EH (cell line): ENCODE measurements at places on chromosomes 16 and 17.

DNA sequence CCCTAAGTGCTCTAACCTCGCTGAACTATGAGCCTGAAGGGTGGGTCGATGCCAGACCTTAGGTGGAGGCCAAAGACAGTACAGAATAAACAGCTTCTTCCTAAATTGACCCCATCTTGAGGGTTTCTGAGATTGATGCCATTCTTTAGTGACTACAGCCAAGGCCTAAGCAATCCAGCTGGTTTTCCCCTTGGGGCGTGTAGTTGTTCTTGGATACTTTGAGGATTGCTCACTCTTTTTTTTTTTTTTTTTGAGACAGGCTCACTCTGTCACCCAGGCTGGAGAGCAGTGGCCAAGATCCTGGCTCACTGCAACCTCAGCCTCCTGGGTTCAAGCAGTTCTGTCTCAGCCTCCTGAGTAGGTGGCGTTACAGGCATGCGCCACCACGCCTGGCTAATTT lies 2.0 kb downstream of the OVCA2 start:
- peak; percentile 89 for DNase-seq

GRCh38 chr16:81634380-81635062 lies 144.6 kb upstream of the PLCG2 start:
- no peak for DNase-seq

DNA sequence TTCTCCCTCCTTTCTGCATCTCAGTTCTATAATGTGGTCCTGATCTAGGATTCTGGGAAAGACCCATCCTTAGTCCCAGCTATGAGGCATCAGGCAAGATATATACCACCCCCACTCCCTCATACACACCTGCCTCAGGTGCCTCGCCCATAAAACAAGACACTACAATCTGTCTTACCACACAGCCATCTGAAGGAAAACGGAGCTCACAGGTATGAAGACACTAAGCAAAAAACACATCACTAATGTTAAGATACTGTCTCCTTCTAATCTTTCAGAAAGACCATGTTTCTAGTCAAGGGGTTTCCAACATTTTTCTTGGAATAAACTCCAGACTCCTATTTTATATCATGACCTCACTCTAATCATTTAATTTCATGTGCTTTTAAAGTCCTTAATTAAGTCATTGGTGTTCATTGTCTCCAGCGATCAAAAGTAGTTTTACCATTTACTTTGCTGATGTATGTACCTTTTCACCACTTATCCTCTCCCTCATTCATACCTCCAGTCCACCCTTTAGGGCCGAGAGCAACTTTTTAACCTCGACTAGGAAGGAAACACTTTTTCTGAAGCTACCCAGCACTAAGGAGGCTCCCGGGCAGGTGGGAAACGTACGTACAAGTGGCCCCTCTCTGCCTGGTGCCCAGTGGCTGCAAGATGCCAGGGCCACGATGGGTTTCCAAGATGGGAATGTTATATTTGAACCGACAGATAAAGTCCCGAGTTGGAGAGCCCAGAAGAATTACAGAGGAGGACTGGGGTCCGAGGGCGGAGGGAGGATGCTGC lies 979 bp downstream of the MAP3K14 start:
- no peak for DNase-seq

DNA sequence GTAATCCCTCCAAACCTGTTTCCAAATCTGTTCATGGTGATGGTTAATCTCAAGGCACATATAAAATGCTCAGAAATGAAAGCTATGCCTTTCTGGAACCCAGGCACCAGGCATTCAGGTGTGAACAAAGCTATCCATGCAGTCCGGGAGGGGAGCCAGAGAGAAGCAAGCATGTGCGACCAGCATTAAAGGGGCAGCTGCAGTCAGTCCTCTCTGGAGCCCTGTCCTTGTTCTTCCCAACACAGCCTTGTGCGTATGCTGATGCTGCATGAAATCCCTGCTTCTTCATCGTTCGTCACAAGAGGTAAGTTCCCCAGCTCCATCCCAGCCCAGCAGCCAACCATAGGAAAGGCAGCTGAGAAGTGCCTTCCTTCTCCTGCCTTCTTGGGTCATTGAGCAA lies 148.7 kb downstream of the GRIN2A start:
- DNase-seq, result no peak

GRCh38 chr17:79916991-79917901 lies 78.0 kb upstream of the CBX4 start:
- DNase-seq, result no peak

DNA sequence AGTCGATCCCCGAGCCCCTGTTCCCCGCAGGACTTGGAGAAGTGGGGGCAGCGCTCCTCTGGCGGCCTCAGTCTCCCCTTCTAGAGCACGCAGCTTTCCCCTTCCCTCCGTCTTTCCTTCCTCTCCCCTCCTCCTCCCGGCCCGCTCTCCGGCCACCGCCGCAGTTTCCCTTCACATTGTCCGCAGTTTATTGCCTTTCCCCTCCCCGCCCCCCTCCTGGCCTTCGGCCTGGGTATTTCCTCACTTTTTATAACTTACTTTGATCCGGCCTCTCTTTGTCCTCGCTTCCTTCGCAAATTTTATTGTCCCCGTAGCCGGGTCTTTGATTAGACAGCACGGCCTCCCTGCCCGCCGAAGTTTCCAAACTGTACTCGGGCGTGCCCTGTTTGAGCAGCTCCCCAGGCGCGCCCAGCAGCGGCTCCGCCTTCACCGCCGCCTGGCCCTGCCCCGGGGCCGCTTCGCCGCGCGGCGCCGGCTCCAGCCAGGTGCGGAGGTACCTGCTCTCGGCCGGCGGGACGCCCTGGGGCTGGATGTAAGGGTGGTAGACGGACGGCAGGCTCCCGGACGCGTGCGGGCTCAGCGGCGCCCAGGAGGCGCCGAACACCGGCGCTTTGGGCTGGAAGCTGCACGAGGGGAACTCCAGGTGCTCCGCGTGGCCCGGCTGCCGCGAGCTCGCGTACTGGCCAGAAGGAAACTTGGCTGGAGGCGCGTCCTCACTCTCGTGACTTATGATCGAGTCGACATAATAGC lies 488 bp downstream of the HOXB9 start:
- DNase-seq, result no peak

DNA sequence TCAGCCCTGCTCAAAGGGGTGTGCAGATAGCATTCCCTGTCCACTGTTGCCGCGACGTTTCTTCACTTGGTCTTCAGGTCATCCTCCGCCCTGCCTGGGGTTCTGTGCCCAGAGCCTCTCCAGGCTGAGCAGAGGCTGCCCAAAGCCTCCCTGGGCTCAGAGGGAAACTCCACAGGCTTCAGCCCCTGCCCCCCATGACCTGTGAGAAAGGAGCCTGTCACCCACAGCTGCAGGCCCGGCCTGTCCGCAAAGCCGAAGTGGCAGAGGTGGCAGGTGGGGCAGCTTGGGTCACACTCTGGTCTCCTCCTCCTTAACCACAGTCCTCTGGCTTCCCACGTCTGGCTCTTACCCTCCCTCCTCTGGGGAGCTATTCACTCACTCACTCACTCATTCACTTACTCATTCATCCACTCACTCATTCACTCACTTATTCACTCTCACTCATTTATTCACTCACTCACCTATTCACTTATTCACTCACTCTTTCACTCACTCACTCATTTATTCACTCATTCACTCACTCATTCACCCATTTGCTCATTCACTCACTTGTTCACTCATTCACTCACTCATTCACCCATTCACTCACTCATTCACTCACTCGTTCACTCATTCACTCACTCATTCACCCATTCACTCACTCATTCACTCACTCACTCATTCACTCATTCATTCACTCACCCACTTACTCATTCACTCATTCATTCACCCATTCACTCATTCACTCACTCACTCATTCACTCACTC lies 7.1 kb upstream of the CPSF4L start:
- DNase-seq, result no peak

- no peak for DNase-seq
Measured at GRCh38 chr16:81310045-81310644, 4.6 kb upstream of the GAN start.

GRCh38 chr17:27976331-27976730 lies 66.1 kb upstream of the NLK start:
- DNase-seq, result no peak

DNA sequence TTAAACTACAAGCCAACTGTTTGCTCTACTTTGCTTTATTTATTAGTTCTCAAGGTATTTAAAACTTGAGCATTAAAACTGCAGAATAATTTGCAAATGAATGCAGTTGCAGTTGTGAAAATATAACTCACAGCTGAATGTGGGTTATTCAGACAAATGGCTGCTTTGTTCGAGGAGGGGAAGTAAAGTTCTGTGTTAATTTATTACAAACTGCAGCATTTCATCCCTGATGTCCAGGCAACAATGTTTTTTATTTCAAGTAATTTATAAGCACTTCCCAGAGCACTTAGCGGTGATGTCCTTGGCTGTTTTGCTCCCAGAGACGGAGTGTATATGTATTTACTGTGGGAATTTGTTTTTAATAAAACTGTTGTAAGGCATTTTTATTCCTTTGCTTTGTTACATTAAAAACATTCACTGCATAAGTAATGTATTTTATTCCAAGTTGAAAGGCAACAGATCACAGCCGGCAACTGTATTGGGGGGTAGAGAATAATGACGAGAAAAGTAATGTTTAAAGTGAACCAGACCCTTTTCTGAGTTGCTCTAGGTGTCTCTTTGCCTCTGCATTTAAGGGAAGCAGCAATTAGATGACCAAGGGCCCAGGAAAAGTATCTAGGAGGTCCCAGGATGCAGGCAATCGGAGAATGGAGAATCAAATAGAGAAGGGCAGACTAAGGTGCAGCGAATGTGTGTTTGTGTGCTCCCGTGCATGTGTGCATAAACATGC lies 291.2 kb upstream of the SALL1 start:
- no peak for DNase-seq

DNA sequence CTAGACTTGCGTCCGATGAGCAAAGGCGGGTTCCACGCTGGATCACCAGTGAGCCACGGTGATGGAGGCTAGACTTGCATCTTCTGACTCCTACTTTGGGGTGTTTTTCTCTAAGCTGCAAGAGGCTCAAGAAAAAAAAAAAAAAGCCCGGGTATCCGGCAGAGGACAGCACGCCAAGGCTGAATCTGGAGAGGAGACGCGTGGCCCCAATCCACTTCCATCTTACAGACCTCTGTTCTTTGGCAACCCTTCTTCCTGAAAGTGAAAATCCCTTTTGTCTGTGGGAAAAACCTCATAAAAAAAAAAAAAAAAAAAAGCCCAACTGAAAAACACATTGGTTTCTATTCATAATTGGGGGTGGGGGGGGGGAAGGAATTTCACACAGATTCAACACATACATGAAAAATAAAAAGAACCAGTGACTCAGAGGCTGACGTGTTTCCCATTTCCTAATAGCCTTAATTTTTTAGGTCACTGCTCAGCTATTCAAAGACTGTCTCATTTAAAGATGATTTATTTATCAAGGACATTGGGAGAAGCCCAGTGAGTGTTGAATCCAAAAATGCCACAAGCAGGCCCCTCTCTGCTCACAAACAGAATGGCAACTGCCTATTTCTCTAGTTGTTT lies 258.3 kb downstream of the FOXL1 start:
- DNase-seq, result peak; percentile 99

DNA sequence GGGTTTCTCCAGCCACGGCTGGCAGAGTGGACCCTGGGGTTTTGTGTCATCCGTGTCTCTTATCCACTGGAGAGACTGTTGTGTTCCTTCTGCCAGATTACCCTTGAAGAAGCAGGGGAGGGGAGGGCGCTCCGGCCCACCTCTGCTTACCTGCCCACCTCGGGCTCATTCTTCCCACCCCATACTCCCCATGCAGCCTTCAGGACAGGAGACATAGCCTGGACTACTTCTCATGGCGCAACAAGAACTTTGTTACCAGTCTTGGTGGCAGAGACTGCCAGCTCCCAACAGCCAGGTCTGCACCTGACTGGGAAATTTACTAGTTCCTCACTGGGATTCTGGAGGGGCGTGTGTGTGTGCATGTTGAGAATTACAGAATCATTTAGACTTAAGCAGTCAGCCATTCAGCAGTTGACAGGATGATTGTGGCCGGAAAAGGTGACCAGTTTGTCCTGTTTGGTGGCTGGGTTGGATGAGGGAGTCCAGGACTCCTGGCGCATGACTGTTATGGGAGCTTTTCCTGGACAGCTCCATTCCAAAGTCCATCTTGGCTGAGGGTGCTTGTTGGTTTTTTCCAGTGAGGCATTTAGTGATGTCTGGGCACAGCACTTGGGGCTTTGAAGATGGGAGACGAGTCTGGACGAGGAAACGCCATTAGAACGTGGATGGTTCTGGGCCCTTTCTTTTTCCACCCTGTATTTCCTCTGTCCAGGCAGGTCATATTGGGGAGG lies 8.7 kb downstream of the GSE1 start:
- DNase-seq, result no peak

DNA sequence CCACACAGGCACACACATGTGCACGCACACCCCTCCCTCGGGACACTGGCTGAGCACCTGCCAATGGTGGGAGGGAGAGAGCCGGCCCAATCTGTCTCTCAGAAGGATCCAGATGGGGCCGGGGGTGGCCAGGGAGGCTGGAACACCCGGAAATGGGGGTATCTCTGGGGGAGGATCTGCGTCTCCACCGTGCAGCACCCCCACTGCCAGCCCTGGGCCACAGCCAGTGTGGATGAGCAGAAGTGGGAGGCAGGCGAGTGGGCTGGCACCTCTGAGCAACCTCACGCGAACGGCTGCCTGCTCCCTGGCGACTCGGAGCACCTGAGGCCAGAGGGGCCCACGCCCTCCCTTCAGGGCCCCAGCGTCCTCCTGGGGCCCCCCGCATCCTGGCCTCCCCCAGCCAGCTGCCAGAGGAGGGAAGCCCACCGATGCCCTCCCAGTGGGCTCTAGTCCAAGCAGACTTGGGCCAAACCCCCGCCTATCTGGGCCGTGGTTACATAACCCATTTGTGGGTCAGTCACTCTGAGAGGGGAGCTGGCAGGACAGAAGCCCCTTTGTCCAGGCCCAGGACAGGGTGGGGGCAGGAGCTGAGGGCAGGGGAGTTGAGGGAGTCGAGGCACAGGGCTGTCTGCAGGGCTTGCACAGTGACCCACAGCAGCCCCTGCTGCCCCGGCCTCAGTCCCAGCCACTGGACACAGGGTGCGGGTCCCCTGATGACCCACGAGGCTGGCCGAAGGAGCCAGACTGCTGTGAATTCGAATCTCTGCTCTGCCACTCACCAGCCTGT lies 5.6 kb downstream of the CASKIN1 start:
- no peak for DNase-seq

DNA sequence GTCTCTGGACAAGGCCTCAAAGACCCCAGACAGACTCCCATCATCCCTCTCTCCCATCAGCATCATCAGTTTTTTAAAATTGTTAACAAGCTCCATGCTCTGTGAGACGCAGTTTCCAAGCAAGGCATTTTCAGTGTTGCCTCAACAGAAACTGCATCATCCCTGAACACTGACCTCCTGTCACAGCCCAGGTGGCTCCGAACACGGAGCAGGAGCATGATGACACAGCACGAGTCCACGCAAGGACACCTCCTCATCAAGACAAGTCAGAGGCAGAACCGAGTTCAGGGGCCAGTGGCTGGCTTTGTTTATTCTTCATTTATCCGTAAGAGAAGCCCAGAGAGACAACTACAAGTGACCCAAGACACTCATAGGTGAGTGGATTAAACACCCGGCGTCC lies 91.4 kb downstream of the ANKRD11 start:
- DNase-seq, result no peak

DNA sequence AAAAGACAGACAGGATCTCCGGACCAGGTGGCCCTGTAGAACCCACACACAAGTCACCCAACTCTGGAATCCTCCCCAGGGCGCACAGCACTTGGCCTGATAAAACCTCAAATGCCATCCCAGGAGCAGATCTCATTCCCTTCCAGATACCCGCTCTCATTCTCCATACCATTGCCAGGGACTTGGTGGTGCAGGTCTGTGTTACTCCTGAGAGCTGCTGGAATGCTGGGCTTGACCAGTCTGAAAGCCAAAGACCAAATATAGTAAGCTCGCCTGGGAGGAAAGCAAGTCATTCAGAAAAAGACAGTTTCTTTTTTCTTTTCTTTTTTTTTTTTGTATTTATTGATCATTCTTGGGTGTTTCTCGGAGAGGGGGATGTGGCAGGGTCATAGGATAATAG lies 10.7 kb downstream of the MKS1 start:
- DNase-seq, result no peak
